ENCODE measurements at places on chromosomes 3 and 15. TPM values are rescaled to one million over a fixed set of nuclear protein-coding genes. Genes with fewer than 3 reads are reported as not detected.

The PLCH1 gene
- 12.1 TPM for polyA plus RNA-seq

The TWF2 gene
- polyA plus RNA-seq: 36.3 TPM

DNA sequence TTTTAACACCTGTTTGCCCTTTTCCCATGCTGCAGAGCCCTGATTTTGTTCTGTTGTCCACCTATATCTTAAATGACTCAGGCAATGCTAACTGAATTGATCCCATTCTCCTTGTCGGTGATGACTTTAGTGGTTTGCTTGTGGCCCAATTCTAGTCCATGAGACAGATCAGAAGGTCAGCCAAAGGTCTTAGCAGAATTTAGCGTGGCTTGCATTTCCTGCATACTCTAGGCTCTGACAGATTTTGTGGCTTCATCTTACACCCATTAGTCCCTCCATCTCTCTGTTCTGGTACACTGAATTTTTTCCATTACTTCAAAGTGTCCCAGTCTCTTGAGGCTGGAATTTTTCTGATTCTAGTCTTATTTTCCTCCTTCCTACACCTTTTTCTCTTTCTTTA lies 161.9 kb downstream of the STAC start:
- DNase-seq: no peak

DNA sequence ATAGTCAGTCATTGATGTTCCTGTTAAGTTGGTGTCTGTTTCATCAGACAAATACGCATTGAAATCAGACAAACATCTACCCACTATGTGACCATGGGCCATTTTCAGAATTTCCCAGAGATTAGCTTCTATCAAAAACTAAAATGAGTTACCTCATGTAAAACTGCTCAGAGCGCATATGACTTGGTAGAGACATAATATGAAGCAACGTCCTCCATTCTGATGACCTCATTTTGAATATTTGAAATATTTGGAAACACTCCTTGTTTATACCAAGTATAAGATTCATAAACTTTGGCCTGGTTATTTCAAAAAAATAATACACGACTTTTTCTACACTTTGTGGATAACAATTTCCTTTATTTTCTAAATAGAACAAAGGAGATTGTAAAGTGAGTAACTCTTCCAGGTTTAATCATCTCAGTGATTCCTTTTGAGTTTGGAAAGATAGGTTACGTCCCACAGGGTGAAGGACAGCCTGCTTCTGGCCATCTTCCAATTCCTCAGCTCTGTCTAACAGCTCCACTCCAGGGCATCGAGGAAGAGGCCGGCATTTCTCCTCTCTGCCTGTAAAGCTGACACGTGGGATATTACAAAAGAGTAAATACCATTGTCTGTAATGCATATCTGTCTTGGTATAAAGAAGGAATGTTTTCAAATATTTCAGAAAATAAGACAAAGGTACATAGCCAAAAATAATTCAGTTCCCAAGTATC lies 122.6 kb downstream of the CADM2 start:
- DNase-seq: no peak

- no peak for DNase-seq
Observed at GRCh38 chr3:167976516-167977361, 119.0 kb downstream of the GOLIM4 start.

The NCBP2 gene
- 121 TPM for polyA plus RNA-seq

The ANKRD34C gene
- 0.42 TPM for polyA plus RNA-seq

- DNase-seq: no peak
Observed at GRCh38 chr3:29416514-29416913, 135.6 kb downstream of the RBMS3 start.

GRCh38 chr3:9912294-9912935 lies 4.5 kb upstream of the IL17RC start:
- DNase-seq: no peak

The CNTN4 gene
- 29.2 TPM for polyA plus RNA-seq

The GOLGA6D gene
- polyA plus RNA-seq: 0.16 TPM

GRCh38 chr15:89559769-89560264 lies 15.5 kb upstream of the TICRR start:
- no peak for DNase-seq

GRCh38 chr15:58386641-58387040 lies 45.1 kb upstream of the LIPC start:
- no peak for DNase-seq

GRCh38 chr15:34603095-34603494 lies 19.6 kb upstream of the GOLGA8B start:
- no peak for DNase-seq

The CELSR3 gene
- 26.1 TPM for polyA plus RNA-seq

GRCh38 chr3:193574488-193575070 lies 18.4 kb upstream of the OPA1 start:
- DNase-seq: no peak

DNA sequence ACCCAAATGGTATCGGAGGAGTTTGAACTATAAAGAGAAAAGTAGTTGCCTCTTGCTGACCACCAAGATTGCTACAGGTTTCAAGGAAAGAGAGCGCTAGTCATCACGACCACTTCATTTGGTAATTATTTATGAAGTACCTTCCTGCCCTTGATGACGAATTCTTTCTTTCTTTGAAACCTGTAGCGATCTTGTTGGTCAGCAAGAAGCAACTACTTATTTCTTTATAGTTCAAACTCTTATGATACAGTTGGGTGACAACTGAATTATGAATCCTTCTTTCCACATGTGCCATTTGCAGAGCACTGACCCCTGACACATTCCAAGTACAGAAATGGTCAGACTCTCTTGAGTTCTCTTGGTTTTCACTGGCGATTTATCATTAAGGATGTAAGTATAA lies 46.8 kb downstream of the THRB start:
- no peak for DNase-seq

DNA sequence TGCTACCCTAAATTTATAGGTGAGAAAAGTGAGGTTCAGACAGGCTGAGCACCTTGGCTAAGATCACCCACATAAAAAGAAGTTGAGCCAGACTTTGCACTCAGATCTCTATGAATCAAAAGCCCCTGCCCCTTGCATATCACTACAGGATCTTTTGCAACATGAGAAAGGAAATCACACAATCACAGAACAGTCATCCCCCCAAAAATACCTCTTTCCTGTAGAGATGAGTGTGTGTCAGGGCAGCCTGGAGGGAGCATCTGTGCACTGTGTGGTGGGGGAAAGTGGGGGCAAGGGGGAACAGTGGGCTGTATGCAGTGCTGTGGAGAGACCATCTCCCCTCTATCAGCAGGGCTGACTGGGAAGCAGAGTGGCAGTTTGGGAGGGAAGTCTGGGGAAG lies 46.6 kb downstream of the EPHB3 start:
- DNase-seq: no peak
